Muscle of back (tissue), 13 donors: ENCODE measurements at places on chromosomes 5 and 9. TPM values are rescaled to one million over a fixed set of nuclear protein-coding genes. Genes with fewer than 3 reads are reported as not detected.

DNA sequence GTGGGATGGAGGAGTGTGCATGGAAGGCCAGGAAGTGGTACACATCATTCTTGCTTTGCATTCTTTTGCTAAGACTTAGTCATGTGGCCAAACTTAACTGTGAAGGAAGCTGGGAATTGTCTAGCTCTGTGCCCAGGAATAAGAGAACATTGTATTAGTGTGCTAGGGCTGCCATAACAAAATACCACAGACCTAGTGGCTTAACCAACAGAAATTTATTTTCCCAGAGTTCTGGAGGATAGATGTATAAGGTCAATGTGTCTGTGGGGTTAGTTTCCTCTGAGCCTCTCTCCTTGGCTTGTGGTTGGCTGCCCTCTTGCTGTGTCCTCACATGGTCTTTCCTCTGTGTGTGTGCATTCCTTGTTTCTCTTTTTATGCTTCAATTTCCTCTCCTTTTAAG lies 32.4 kb downstream of the NNT start:
- no peak for DNase-seq

DNA sequence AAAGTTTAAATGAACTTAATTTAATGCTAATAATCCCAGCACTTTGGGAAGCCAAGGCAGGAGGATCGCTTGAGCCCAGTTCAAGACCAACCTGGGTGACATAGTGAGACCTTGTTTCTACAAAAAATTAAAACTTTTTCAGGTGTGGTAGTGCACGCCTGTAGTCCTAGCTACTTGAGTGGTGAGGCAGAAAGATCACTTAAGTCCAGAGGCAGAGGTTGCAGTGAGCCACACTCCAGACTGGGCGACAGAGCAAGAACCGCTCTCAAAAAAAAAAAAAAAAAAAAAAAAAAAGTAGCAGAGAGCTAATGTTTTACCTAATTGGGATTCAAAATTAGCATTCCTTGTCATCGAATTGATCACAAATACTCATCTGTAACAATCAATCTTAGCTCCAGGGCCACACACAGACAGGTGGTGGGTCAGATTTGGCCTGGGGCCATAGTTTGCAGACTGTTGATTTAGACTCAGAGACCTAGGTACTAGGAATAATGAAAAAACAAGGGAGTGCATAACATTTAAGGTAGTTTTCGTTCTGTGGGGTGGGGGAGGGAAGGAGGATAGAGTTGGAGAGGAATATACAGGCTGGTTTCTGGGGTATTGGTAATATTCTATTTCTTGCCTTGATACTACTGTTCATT lies 21.4 kb downstream of the HSDL2 start:
- DNase-seq, result no peak

FRMD3 gene
- polyA plus RNA-seq, result 27.3 TPM

ARL15 gene
- polyA plus RNA-seq, result 28.4 TPM

SLC36A3 gene
- not detected for polyA plus RNA-seq
